ENCODE measurements at places on chromosomes 13 and 19.

DNA sequence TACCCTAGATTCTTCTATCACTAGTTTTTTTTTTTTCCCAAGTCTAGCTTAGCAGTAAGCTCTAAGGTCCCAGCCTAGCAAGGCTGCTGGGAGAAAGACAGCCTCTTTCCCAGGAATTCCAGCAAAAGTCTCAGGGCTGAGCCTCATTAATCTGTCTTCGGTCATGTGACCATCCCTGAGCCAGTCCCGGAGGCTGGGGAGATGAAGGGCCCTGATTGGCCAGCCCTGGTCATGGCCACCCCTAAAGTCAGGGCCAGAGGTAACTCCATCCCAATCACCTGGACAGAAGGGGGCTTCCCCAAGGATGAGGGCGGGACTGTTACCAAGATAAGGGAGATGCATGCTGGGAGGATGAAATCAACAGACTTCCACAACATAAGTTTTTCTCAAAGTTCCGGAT, 43.3 kb downstream of the CCNE1 start:
- DNase-seq = no peak

GRCh38 chr13:97058391-97058790, 64.1 kb upstream of the OXGR1 start:
- DNase-seq = no peak

DNA sequence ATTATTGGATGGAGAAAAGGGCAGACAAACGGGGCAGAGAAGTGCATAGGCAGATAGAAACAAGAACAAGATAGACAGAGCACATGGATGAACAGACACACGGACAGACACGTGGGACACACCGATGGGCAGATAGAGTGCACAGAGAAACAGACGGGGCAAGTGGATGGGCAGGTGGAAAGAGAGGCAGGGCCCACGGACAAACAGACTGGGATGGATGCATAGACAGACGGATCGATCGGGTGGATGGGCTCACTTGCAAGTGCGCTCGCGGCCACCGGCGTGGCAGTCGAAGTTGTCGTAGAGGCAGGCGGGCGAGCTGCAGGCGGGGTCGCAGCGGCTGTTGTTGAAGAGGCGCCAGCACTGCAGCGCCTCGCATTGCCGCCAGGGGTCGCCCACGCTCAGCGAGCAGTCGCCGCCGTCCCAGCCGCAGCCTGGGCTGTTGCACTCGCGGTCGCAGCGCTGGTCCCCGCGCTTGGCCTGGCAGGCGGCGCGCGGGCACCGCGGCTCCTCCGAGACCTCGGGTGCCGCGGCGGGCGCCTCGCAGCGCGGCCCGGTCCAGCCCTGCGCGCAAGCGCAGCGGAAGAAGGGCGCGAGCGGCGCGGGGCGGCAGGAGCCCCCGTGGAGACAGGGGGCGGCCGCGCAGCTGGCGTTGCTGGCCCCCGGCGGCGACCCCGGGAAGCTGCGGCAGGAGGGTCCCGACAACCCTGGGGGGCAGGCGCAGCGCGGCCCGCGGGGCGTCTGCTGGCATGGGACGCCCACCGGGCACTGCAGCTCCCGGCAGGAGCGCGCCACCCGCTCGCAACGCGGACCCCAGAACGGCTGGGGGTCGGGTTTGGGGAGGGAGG, 23.3 kb downstream of the NOTCH3 start:
- DNase-seq = peak; percentile 54

DNA sequence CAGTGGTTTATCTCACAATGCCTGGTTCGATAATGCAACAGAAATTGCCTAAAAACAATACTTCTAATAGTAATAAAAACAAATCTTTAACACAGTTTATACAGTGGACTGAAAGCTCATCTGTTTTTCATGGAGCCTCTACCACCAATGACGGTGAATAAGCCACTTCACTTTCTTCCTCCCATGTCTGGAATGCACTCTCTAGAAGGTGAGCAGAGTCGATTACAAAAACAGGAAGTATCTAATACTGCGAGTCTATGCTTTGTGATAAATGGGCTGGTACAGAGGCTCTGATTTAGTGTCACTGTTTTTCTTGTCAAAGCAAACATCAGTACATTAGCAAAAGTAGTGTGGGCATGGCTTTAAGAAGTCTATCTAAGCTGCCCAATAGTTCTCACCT, 1348.6 kb upstream of the SLC10A2 start:
- no peak for DNase-seq

- no peak for DNase-seq
Observed at GRCh38 chr13:110289174-110289573, 17.8 kb downstream of the COL4A1 start.

- no peak for DNase-seq
Observed at GRCh38 chr13:63516124-63516523, 2100.5 kb upstream of the PCDH20 start.

- DNase-seq = no peak
Observed at GRCh38 chr19:8569066-8569771, 8.0 kb downstream of the MYO1F start.

- DNase-seq = no peak
Observed at GRCh38 chr13:44368062-44368591, 5.5 kb upstream of the SERP2 start.
